ENCODE measurements at places on chromosomes 12 and 14. TPM values are rescaled to one million over a fixed set of nuclear protein-coding genes. Genes with fewer than 3 reads are reported as not detected.

DPF3 gene
- 4.5 TPM for total RNA-seq

HOXC6 gene
- total RNA-seq, result 6.1 TPM

INSM2 gene
- total RNA-seq, result not detected

SLC25A47 gene
- total RNA-seq, result not detected

RBM19 gene
- 39.8 TPM for total RNA-seq

MYO1A gene
- total RNA-seq, result 0.59 TPM

TESPA1 gene
- not detected for total RNA-seq

FERMT2 gene
- 135 TPM for total RNA-seq

FRMD6 gene
- 52.4 TPM for total RNA-seq

EEF1AKMT3 gene
- total RNA-seq, result 8.0 TPM

GDF3 gene
- total RNA-seq, result not detected

MARK3 gene
- 138 TPM for total RNA-seq

TMEM179 gene
- 0.66 TPM for total RNA-seq

TAS2R19 gene
- 9.0 TPM for total RNA-seq

RAD52 gene
- total RNA-seq, result 28.6 TPM

OTX2 gene
- not detected for total RNA-seq

ST8SIA1 gene
- total RNA-seq, result 1.5 TPM

WNT1 gene
- total RNA-seq, result not detected

SIX6 gene
- total RNA-seq, result not detected

TNS2 gene
- 411 TPM for total RNA-seq

TUNAR gene
- not detected for total RNA-seq

CFAP73 gene
- total RNA-seq, result not detected

DTX1 gene
- 38.1 TPM for total RNA-seq

KRT82 gene
- not detected for total RNA-seq
